ENCODE measurements at places on chromosomes 6 and 20.

- no peak for DNase-seq
These were observed 230.3 kb downstream of the TFAP2A start for GRCh38 chr6:10184371-10185227.

DNA sequence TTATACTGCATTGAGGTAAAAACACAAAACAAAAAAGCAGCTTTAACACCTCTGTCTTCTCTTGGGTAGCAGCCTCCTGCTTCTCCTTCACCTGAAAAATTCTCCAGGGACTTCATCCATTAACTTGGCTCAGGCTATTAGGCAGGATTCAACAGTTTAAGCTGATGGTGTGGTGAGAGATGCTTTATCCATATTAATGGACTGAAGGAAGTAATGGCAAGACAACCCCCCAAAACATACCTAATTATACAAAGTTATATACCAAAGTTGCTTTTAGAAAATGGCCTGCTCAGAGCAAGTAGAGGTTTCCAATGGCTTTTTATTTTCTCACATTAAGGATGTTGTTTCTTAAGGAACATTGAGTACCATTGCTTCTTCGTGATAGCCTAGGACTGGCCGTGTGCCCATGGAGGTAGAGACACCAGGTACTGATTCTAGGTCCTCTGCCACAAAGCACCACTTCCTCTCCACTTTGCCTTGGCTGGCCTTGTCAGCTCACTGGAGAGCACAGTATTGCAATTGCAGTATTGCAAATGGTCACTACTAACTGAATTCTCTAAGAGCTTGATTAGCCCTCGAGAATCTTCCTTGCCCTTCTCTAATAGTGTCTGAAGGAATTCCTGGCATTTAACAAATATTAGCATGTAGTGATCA is 7.3 kb downstream of the EDN1 start:
- no peak for DNase-seq

- no peak for DNase-seq
These were observed 198.7 kb downstream of the TFAP2C start for GRCh38 chr20:56827763-56828162.

GRCh38 chr6:28322661-28323060 is 13.3 kb downstream of the ZSCAN31 start:
- DNase-seq, result no peak

DNA sequence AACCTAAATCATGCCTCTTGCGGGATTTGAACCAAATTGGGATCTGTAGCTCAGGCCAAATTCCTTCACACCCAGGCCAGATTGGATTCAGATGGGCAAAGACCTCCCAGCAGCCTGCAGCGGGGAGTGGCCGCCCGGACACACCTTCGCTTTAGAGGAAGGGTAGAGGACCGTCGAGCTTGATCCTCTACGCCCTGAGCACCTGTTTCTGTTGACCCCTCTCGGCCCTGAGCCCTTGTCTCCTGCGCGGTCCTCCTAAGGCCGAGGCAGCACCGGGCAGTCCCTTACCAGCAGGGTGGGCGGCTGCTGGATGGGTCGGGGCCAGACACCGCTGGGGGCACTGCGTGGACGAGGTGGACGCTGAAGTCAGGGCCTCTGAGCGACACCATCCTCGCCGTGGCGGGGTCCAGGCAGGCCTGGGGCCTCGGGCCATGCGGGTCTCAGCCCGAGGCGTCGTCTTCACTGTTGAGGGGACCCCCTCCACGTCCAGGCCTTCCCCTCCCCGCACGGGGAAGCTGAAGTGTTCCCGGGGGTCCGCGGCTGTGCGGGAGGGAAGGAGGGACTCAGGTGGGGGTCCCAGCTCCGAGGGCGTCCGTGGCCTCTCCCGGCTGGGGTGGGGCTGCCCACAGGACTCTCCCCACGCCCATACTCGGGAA is 114.8 kb downstream of the SMOC2 start:
- no peak for DNase-seq

DNA sequence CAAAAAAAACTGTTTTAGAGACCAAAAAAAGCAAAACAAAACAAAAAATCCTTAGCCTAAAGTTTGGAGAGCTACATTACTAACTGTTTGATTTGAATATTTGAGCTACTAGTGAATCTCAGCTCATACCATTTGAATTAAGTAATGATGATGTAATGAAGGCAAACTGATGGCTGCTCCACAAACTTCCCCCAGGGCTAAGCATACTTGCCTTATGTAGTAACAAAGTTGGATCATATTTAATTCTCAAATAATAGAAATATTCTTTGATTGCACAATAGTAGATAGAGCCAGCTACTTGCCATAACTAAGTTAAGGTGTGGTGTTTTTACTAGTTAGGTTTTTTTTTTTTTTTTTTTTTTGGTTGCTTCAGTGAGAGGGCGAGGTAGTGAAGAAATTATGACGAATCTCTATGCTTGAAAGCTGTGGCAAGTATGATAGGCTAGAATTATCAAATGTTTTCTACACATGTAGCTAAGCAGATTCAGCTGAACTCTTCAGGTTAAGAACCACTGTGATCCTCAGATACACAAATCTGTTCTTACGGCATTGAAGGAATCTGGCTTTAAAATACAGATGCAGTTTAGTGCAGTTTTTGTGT is 2.9 kb downstream of the RAB32 start:
- no peak for DNase-seq

GRCh38 chr6:398065-398464 is 6.5 kb downstream of the IRF4 start:
- no peak for DNase-seq

DNA sequence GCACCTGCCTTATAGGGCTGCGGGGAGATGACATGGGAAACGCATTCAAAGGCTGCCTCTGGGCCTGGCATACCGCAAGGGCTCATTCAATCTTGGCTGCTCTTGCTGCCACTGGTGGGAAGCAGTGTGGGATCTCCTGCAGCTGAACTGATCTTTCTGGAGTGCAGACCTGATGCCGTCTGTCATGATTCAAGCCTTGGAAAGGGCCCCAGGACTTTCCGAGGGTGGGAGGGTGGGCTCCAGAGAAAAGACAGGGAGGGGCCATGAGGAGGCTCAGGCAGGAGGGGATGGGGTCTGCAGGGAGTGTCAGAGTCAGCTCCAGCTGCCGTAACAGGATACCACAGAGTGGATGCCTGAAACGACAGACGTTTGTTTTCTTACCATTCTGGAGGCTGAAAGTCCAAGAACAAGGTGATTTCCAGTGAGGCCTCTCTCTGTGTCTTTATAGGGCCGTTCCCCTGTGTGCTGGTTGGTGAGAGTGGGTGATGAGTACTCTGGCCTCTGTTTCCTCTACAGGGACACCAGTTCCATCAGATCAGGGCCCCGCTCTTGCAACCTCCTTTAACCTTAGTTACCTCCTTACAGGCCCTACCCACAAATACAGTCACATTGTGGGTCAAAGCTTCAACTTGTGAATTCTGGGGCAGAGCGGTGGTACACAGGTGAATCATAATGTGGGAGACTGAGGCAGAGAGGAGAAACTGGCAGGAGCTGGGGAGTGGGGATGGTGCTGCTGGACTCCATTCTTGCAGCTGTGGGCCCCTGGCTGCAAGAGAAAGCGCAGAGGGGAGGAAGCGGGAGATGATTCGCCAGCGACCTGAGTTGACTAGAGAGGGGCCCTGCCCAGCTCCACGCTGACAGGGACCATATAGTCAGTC is 148.4 kb downstream of the SYCP2 start:
- no peak for DNase-seq

- DNase-seq, result no peak
These were observed 26.6 kb upstream of the EDN3 start for GRCh38 chr20:59273739-59274357.

DNA sequence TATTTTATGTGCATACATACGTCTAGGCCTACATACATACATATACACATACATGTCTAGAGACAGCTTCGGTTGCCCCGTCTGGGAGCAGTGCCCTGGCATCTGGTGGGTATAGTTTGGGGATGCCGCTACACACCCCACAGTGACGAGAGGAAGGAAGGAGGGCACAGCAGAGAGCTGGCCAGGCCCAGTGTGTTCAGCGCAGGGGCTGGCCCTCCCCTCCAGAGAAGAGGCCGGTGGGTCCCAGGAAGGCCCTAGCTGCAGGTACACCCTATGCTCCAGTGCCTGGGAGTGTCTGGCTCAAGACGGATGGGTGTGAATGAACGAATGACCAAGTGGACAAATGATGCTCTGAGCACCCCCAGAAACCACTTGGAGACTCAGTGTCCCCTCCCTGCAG is 284.6 kb downstream of the CDH4 start:
- DNase-seq, result no peak

GRCh38 chr6:129476810-129477209 is 233.2 kb downstream of the ARHGAP18 start:
- DNase-seq, result no peak

GRCh38 chr6:36639171-36639808 is 39.2 kb upstream of the CDKN1A start:
- DNase-seq, result no peak

- no peak for DNase-seq
These were observed 44.0 kb upstream of the MOCS1 start for GRCh38 chr6:39978240-39978639.

DNA sequence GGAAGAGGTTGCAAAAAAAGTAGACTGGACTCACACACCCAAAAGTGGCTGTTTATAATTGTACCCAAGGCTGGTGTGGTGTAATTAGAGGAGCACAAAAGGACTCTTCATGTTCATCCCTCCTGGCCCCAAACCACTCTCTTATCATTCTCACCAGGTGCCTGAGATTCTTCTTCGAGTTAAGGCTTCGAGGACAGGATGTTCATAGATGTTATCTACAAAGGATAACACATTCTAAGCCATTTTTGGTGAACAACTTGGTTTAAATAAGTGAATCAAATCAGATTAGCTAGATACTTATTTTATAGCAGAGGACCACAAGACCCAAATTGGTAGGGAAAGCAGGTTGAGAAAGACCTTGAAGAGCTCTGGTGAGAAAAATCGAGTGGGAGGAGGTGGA is 73.1 kb upstream of the SUPT3H start:
- no peak for DNase-seq

- no peak for DNase-seq
These were observed 623.9 kb downstream of the DOK5 start for GRCh38 chr20:55099251-55099650.

- no peak for DNase-seq
These were observed 2.8 kb downstream of the VARS1 start for GRCh38 chr6:31792761-31793171.

DNA sequence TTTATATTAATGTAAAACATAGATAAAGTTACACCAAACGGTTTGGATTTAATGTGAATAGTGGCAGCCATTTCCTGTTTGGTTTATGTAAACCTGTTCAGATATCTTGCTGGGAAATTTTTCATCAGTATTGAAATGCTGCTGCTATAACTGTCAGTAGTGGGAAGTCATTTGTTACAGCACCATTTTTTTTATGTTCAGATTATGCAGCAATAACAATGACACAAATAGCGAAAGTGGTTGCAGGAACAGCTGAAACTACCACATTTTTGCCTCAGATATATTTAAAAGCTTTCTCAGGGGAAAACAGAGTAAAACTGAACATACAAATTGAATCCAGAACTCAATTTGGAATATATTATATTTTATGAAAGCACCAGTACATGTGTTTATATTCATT is 128.8 kb upstream of the SIM1 start:
- peak; percentile 81 for DNase-seq

- no peak for DNase-seq
These were observed 87.1 kb downstream of the LIN28B start for GRCh38 chr6:105043979-105044378.

DNA sequence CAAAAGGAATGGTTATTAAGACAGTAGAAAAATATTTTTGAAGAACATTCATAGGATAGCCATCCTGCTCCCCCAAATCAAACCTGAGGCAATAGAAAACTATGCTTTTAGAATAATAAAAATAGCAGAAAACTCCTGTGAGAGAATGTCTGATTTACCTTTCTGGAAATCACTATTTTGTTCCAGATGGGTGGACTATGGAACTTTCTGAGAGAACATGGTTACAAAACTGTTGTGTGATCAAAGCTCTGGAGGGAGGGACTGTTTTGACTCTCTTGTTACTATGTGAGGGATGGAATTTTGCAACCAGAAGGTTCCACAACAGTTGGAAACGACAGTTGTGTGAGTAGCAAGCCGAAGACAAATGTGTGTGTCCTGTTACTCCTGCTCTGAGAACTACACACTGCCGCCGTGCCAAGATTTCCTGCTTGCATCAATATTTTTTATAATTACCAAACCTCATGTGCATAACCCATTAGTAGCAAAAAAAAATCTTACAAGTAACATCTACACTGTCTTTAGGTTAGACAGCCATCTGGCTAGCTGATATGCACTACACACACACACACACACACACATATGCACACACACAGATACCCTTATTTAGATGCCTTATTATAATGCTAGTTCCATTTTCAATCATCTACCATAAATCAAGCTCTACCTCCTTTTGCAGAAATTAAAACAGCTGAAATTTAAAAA is 11.0 kb upstream of the HIVEP1 start:
- DNase-seq, result no peak

DNA sequence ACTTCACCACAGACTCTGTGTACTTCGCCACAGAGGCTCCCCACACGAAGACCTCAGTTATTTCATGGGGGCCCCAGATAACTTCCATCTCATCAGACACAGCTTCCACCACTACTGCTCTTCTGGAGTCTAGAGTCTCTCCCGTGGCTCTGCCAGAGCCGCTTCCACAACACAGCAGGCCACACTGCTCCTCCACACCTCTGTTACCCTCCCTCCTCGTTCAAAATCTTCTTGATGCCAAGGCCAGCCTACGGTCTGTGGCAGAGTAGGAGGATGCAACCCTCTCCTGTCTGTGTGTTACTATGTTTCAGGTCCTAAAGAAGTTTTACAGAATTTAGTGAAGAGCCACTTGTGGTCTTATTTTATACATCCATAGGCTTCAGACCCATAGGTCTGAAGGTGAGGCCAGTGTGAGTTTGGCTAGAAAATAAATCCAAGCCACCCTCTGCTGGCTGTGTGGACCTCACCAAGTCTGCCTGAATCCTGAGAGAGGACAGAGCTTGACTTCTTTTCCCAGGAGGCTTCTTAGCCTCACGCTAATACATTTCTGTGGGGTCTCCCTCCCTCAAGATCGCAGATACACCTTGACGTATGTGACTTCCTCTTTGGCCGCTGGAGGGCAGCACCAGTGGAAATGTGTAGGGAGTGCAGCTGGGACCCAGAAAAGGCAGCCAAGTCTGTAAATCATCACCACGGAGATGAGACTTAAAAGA is 197.7 kb downstream of the FAXC start:
- no peak for DNase-seq

- DNase-seq, result no peak
These were observed 949 bp downstream of the TXLNB start for GRCh38 chr6:139290787-139291311.

DNA sequence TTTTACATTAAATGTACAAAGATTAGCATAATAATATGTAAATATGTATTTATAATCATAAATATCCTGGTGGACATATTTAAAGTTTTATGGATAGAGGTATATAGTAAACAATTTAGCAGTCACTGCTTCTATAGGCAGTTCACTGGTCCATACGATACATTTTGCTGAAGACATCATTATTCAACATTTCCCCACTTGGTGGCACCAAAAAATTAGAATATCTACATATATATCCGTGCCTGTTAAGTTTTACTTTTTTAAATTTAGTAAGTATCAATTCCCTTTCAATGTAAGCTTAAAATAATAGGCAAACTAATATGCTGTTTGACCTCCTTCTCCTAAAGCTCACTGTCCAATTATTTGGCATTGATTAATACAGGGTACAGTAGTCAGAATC is 64.2 kb downstream of the LMBRD1 start:
- DNase-seq, result no peak

Measured in NCI-H748 treated with DMSO at 0.1 percent for 48 hours (cell line).